Suprapubic skin (tissue), 4 donors: ENCODE measurements at places on chromosomes 5 and 9.

- no peak overlapping the region for H3K27ac ChIP-seq
- no peaks in the 10 kb centered on the region for H3K27me3 ChIP-seq
- DNase-seq: no peak
- no peaks in the 10 kb centered on the region for H3K36me3 ChIP-seq
Measured at GRCh38 chr5:54718656-54719055, 201.1 kb downstream of the SNX18 start.

GRCh38 chr5:26833596-26833995 is 204.8 kb downstream of the CDH9 start:
- no peaks in the 10 kb centered on the region for H3K4me1 ChIP-seq
- DNase-seq: no peak
- no peak overlapping the region for H3K4me3 ChIP-seq
- no peak overlapping the region for H3K27ac ChIP-seq
- no peaks in the 10 kb centered on the region for H3K36me3 ChIP-seq
- no peaks in the 10 kb centered on the region for H3K27me3 ChIP-seq

GRCh38 chr5:88551724-88552345 is 283.2 kb upstream of the TMEM161B start:
- no peak overlapping the region for H3K27ac ChIP-seq
- DNase-seq: no peak
- H3K36me3 ChIP-seq: no peaks in the 10 kb centered on the region
- H3K4me3 ChIP-seq: no peak overlapping the region

DNA sequence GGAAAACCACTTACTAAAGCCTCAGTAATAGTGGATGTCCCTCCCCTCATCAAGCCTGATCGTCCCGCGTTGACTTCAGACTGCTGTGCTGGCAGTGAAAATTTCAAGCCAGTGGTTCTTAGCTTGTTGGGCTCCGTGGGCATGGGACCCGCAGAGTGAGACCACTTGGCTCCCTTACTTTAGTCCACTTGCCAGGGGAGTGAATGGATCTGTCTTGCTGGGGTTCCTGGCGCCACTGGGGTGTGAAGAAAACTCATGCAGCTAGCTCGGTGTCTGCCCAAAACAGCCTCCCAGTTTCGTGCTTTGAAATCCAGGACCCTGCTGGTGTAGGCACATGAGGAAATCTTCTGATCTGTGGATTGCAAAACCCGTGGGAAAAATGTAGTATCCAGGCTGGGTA is 480.0 kb upstream of the IZUMO3 start:
- H3K36me3 ChIP-seq: no peaks in the 10 kb centered on the region
- no peaks in the 10 kb centered on the region for H3K27me3 ChIP-seq
- no peaks in the 10 kb centered on the region for H3K4me1 ChIP-seq

- no peak overlapping the region for H3K4me3 ChIP-seq
- no peaks in the 10 kb centered on the region for H3K36me3 ChIP-seq
- no peak overlapping the region for H3K27ac ChIP-seq
- peaks cover 3% of the 10 kb centered on the region for H3K27me3 ChIP-seq
- no peaks in the 10 kb centered on the region for H3K4me1 ChIP-seq
- no peak for DNase-seq
Measured at GRCh38 chr9:94002316-94003140, 47.4 kb upstream of the BARX1 start.

- DNase-seq: no peak
- H3K27ac ChIP-seq: no peak overlapping the region
- no peaks in the 10 kb centered on the region for H3K36me3 ChIP-seq
- H3K27me3 ChIP-seq: no peaks in the 10 kb centered on the region
- peaks cover 14% of the 10 kb centered on the region for H3K4me1 ChIP-seq
Measured at GRCh38 chr5:34652466-34652865, 3.7 kb upstream of the RAI14 start.

DNA sequence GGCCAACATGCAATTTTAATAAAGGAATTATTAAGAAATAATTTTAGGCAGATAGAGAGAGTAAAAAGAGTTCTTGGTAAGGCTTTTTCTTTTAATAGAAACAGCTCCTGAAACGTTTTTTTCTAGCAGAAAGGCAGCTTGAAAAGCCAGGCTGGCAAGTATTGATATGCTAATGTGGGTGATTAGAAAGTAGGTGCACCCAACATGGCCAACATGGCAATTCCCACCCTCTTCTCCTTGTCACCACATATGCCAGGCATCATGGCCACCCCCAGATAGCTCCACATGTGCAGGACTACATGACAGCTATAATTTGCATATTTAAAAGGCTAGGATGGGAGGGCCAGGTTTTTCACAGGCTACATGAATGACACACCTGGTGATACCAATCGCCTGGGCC is 615.2 kb downstream of the PTPRD start:
- no peaks in the 10 kb centered on the region for H3K4me1 ChIP-seq
- no peak overlapping the region for H3K27ac ChIP-seq
- no peak for DNase-seq
- no peak overlapping the region for H3K4me3 ChIP-seq
- H3K27me3 ChIP-seq: no peaks in the 10 kb centered on the region
